Neural crest cell (in vitro differentiated cells): ENCODE measurements at places on chromosomes 12 and 14. TPM values are rescaled to one million over a fixed set of nuclear protein-coding genes. Genes with fewer than 3 reads are reported as not detected.

Gene POTEM
- not detected in 2 replicates for total RNA-seq

DNA sequence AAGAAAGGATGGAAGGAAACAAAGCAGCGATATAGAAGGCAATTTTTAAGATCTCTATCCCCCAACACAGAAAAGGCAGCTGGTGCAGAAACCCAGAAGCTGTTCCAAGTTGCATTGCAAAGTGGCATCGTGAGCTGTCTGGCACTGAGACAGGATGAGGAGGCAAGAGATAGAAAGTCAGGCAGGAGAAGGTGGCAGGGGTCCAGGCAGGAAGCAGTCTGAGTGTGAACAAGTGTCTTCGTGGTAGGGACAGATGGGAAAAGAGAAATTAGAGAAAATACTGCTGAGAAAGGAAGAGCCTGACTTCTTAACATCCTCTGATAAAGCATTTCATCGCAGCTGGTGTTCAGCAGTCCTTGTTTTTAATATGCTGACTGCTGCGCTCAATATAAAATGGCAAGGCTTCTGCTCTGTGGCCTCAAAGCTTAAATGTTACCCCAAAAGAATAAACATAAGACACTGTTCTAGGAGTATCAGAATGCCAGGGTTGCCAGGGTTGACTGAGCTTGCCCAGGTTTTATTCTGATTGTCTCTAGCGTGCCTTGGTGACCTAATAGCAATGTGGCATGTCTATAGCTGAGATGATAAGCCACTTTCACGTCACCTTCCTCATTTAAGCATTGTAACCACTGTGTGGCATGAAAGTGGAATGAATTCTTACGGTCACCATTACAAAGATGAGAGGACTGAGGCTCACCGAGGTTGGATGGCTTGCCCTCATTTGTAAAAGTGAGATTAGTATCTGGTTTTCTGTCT is 397.6 kb downstream of the NUAK1 start:
- no peak overlapping the region for H3K27ac ChIP-seq
- peaks cover 2% of the 10 kb centered on the region for H3K27me3 ChIP-seq
- H3K4me1 ChIP-seq, result peaks cover 36% of the 10 kb centered on the region
- no peak for DNase-seq
- no peak overlapping the region for H3K4me3 ChIP-seq

DNA sequence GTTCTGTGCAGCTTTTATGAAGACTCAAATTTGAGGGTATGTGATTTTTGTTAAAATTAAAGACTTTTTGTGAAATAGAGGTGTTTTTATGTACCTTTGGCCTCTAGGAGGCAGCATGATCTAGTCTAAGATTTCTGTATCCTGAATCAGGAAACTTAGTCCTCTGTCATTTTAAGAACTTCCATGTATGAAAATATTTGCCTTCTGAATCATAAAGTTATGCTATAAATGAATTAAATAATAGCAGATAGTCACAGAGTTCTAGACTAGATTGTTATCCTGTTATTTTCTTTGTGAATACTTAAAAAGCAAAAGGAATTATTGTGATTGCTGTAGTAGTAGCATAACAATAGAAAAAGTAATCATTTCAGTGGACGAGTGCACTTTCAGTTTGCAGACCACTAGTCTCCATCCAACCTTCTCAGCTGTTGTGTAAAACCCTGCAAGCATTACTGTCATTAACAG is 56.3 kb downstream of the FGD4 start:
- peak overlapping the region; percentile 69 for H3K4me3 ChIP-seq
- H3K36me3 ChIP-seq, result no peaks in the 10 kb centered on the region
- H3K27me3 ChIP-seq, result no peaks in the 10 kb centered on the region

- DNase-seq, result no peak
- no peaks in the 10 kb centered on the region for H3K36me3 ChIP-seq
- no peak overlapping the region for H3K4me3 ChIP-seq
- peaks cover 13% of the 10 kb centered on the region for H3K4me1 ChIP-seq
- no peak overlapping the region for H3K27ac ChIP-seq
Observed at GRCh38 chr12:180445-180844, 33.5 kb downstream of the SLC6A12 start.

DNA sequence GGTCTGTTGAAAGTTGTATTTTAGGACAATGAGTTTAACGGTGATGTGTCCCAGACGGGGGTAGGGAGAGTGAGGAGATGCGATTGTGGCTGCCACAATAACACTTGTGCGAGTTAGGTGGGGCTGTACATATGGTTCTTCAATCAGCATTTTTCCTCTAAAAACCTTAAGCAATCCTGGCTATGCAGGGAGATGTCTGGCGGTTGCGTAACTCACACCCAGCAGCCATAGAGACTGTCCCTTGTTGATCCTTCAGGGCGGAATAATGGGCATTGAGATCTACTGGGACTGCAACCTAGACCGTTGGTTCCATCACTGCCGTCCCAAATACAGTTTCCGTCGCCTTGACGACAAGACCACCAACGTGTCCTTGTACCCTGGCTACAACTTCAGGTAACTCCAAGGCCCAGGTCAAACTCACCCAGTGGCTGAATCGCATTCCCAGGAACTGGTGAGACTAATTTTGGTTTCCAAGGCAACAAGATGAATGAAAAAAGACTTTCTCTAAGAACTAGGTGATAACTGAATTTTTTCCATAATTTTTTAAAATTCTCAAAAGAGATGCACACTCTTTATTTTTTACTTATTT is 34.6 kb downstream of the P2RX7 start:
- no peak for DNase-seq
- H3K4me3 ChIP-seq, result no peak overlapping the region
- H3K27ac ChIP-seq, result no peak overlapping the region
- H3K36me3 ChIP-seq, result no peaks in the 10 kb centered on the region
- peaks cover 4% of the 10 kb centered on the region for H3K4me1 ChIP-seq

DNA sequence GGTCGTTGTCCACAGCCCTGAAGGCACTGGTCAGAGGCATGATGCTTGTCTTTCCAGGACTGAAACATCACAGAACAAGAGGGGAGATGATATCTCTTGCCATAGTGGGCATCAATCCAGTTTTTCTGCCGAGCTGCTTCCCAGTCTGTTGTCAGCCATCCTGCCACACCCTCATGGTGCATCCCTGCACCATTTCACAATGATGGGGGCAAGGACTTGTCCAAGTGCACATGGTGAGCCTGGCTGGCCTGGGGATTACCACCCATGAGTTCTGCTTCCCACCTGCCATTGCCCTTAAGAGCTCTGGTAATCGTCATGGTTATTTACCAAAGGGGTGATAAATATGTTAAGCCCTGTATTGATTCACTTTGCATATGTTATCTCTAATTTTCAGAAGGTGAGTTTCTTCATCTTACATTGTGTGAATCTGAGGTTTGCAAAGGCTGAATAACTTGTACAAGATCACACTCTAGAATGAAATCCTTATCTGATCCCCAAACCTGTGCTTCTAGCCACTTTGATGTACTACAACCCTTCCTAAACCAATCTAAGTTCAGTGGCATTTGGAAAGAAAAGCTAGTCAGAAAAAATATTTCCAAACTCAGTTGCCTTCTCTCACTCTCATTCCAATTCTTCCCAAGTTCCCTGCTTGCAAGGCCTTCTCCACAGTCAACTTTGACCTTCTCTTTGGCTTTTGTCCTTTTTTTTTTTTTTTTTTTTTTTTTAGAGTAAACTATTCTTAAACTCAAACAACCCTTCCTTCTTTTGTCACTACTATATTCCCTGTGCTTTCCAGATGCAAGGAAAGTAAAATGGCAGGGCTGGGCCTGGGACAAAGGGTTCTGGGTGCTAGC is 2.3 kb downstream of the AVIL start:
- DNase-seq, result no peak
- H3K27me3 ChIP-seq, result no peaks in the 10 kb centered on the region
- no peak overlapping the region for H3K27ac ChIP-seq

- no peak overlapping the region for H3K4me3 ChIP-seq
- H3K36me3 ChIP-seq, result peaks cover 10% of the 10 kb centered on the region
- no peak for DNase-seq
- H3K27ac ChIP-seq, result no peak overlapping the region
- H3K4me1 ChIP-seq, result no peaks in the 10 kb centered on the region
Observed at GRCh38 chr14:34347683-34348082, 114.4 kb downstream of the SPTSSA start.

GRCh38 chr14:37201724-37202123 is 4.0 kb downstream of the MIPOL1 start:
- H3K27ac ChIP-seq, result no peak overlapping the region
- no peak for DNase-seq
- no peak overlapping the region for H3K4me3 ChIP-seq

DNA sequence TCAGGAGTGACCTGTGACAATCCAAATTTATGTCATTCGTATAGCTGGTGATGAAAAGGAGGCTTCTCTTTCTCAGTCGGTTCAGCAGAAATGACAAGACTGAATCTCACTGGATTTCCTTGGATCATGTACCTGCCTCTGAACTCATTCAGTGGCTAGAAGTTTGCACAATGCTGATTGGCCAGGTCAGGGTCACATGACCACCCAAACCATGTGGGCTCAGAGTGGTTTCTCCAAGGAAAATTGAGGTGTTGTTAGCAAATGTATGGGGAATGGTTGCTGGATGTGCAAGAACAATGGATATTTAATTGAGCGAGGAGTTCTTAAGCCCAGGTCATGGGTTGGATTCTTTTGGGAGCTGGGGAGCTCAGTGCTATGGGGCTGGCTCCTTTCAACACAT is 227.5 kb downstream of the AACS start:
- H3K27me3 ChIP-seq, result peaks cover under 1% of the 10 kb centered on the region
- H3K4me3 ChIP-seq, result no peak overlapping the region
- no peaks in the 10 kb centered on the region for H3K4me1 ChIP-seq
- DNase-seq, result no peak
